ENCODE measurements at places on chromosomes 2 and 18.

GRCh38 chr2:12847694-12848575 is 131.2 kb downstream of the TRIB2 start:
- no peak for DNase-seq

GRCh38 chr2:129205176-129205575 is 774.3 kb upstream of the RAB6C start:
- no peak for DNase-seq

- DNase-seq: no peak
Observed at GRCh38 chr2:235324324-235324723, 169.5 kb upstream of the AGAP1 start.

DNA sequence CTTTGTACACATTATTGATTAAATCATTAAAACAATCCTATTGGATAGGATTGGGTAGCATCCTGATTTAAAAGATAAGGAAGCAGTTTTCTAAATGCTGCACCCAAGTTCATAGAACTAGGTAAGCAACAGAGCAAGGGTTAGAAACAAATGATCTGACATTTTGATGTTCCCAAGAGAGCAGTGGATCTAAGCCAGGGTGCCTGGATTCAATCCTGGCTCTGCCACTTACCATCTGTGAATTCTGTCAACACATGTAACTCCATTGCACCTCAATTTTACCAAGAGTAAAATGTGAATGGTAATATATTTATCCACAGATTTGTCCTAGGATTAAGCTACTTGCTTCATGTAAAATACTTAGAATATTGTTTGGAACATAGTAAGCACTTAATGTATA is 982.6 kb upstream of the FANCL start:
- no peak for DNase-seq

GRCh38 chr18:9965711-9966624 is 52.2 kb downstream of the VAPA start:
- DNase-seq: no peak

DNA sequence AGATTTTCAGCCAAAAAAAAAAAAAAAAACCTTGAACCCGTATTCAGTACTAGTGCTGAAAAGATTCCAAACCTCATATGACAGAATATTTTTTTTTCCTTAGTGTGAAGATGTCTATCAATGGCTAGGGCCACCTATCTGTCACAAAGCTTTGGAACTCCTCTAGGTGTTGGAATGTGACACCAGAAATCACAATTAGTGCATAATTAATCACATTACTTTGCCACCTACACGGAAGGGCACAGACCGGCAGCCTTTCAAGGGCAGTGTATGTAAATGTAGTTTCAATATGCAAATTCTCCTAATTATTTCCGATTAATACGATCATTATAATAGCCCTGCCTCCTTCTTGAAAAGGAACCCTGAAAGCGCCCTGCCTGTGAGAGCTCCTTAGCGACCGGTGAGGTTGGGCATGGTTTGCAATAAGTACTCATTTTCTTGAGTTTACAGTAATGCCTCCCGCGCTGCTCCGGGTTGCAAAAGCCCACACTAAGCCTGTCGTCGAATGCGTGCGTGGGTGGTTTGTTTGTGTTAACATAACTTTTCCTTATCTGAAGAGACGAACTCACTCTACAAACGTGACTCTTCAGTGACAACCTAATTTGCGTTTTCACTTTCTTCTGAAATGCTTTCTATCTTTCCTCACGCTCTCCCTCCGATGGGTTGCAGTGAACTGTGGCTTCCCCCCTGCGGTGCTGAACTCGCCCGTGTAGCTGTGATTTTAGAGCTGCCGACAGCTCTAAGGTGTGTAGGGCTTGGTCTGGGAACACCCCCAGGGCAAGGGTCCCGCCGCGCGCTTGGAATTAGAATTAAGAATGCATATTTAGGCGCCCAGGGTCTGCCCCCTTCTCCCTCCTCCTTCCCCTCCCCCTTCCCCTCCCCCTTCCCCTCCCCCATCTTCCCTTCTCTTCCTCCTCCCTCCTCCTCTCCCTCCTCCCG is 765 bp upstream of the ID2 start:
- peak; percentile 72 for DNase-seq

DNA sequence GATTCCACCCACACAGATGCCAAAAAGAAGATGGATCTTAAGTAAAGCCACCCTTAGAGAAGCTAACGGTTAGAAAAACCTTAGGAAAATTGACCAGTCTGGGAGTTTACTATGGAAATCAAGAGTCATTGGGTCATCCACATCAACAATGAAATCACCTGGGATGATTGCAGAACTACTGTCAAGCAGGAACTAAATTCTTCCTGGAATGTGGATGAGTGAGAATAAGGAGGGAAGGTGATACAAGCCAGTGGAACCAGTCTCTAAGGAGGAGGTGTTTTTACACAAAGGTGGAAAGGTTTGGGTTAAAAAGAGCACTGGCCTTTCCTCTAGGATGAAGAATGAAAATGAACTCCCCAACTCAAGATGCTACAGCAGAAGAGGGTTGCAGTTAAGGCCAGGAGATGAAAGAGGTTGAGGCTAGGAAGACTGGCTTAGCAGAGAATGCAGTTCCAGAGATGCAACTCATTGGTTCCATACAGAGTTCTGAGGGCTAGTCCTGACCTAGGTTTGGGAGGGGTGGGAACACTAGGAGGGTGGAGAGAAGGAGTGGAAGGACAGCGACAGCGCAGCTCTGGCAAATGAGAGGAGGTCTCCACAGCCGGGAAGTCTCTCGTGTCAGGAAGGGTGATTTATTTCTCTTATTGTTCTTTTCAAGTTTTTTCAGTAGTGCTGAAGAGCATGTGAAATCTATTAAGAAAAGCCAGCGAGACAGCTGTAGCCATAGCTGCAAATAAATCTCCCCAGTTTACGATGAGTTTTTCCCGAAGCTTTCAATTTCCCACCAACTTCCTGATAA is 27.7 kb upstream of the KDM3A start:
- no peak for DNase-seq

- DNase-seq: no peak
Observed at GRCh38 chr2:216974321-216975302, 114.7 kb upstream of the TNP1 start.

DNA sequence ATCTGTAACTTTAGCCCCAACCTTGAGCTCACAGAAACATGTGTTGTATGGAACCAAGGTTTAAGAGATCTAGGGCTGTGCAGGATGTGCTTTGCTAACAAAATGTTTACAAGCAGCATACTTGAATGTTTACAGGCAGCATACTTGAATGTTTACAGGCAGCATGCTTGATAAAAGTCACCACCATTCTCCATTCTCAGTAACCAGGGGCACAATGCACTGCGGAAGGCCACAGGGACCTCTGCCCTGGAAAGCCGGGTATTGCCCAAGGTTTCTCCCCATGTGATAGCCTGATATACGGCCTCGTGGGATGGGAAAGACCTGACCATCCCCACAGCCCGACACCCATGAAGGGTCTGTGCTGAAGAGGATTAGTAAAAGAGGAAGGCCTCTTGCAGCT is 52.4 kb downstream of the LONRF2 start:
- DNase-seq: no peak

DNA sequence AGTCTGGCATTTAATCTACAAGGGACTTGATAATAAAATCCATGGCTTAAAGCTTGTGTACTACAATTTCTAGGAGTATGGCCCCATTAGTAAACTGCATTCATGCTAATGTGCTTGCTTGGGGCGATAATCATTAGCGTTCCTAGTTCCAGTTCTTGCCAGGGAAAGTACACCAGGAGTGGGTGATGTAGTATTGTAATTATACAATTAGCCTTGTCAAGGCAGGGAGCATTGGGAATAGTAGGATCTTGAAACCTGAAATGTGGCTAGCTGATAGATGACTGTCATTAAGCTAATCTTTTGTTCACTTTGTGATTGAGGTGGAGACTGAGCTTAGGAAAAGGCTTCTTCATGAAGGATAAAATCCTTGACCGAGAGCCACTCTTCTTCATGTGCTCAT is 989.2 kb downstream of the CPS1 start:
- no peak for DNase-seq

- DNase-seq: no peak
Observed at GRCh38 chr2:239889641-239890121, 135.5 kb downstream of the NDUFA10 start.

DNA sequence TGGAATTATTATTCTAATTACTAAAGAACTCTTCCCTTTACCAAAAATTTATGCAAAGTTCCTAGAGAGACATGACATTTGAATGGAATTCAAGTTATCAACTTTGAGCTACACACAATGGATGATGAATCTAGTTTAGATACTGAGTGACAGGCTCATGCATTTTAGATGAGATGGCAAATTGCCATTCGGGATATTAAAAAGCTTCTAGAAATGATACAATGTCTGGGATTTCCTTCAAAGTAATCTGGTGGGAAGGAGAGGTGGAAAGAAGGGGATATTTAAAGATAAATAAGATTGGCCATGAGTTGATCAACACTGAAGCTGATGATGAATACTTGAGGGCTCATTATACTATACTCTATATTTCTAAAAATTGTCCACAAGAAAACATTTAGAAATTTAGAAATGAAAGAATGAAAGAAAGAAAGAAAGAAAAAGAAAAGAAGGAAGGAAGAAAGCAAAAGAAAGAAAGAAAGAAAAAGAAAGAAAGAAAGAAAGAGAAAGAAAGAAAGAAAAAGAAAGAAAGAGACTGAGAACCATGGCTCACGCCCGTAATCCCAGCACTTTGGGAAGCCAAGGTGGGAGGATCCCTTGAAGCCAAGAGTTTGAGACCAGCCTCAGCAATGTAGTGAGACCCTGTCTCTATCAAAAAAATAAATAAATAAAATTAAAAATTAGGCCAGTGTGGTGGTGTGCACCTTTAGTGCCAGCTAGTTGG is 62.6 kb upstream of the NEDD4L start:
- no peak for DNase-seq

DNA sequence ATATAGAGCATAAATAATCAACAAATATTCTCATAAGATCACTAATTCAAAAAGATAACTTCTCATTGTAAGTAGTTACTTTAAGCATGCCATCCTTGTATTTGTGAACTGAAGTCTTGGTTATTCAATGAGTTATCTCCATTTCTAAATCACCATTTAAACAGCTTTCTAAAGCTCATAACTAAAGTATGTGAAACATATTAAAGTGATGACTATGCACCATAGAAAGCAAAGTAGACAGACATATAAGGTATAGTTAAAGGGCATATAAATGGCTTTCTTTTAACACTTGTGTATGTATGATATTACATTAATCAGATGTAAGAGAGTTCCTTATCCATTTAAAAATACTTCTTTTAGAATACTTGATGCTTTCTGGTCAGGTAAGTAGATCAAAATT is 83.5 kb downstream of the IKZF2 start:
- DNase-seq: no peak

DNA sequence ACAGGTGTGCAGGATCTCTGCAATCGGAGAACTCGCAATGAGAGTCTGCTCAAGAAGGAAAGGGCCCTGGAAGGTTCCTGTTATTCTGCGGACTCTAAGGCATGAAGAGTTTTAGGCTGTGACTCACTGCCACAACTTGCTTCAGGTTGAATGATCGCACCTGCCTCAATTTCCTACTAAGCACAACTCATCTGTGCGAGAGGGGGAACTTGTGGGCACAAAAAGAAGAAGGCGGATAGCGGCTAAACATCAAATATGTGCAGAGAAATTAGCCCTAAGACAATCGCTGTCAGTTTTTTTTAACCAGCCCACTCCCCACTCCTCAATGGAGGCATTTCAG is 14.0 kb upstream of the CREG2 start:
- no peak for DNase-seq

DNA sequence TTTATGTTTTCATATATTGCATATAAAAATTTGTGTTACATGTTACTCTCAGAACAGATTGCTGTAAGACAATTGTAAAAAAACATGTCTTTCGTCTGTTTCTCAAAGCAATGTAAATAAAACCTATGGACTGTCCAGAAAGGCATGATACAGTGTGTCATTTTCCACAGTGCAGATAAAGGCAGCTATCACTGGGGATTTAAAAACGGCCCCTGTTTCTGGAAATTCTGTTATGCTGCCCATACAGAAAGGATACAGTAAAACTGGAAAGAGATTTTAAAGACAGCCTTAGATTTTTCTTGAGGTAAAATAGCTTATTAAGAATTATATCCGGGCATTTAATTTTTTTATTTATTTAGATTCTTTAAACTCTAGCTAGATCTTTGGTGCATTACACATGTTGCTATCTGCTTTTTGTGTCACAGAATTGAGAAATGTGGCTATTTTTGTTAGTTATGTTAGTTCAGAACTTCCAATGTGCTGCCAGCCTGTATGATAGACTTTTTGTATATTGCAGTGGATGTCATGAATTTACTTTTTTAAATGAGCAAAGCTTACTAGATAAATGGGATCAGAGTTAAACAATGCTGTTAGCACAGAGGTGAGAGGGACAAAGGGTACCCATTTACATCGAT is 859 bp upstream of the INO80D start:
- DNase-seq: no peak

GRCh38 chr18:51654488-51655326 is 457.2 kb upstream of the MEX3C start:
- no peak for DNase-seq

DNA sequence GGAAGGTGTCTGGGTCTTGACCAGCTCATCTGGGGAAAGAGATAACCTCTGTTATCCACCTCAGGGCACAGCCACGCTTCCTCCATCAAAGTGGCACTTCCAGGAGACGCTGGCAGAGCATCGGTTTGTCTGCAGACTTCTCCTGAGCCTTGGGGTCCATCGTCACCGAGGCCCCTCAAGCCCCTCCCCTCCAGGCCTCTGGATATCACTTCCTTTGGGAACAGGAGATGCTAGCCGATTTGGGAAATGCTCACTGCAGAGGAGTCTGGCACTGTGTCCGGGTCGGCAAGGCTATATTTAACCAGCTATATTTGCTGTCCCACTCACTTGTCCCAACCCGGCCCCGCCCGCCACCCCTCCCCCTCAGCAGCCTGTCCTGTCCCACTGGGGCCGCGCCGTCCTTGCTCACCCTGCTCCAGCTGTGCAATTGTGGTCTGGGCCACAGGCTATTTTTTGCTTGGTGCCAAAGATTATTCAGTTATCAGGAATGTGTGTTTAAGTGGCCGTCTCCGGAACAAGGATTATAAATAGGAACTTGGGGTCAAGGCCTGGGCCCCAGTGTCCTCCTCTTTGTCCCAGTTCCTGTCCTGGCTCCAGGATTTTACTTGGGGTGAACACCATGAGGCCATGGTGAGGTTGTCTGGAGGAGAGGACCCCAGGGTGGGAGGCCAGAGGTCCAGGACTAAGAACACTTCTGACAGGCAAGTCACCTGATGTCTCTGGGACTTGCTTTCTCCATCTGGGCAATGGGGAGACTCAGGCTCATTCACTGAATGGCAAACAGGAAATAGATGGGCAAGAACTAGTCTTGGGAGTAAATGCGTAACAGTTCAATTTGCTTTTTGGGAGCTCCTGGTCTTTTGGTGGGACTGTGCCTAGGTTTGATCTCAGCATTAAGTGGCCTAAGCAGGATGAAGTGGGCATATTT is 263.6 kb downstream of the DYSF start:
- DNase-seq: no peak
